ENCODE measurements at places on chromosomes 4 and X. TPM values are rescaled to one million over a fixed set of nuclear protein-coding genes. Genes with fewer than 3 reads are reported as not detected.

The HELQ gene
- total RNA-seq, result 51.4 TPM

The AFP gene
- not detected for total RNA-seq

The POF1B gene
- 0.24 TPM for total RNA-seq

The ETDA gene
- not detected for total RNA-seq

The HTN1 gene
- not detected for total RNA-seq

The TEX13C gene
- total RNA-seq, result not detected

The VBP1 gene
- 27.9 TPM for total RNA-seq

The GAGE2A gene
- not detected for total RNA-seq

The CSN1S1 gene
- not detected for total RNA-seq

The UGT2A3 gene
- total RNA-seq, result not detected

The TCEAL3 gene
- total RNA-seq, result 5.8 TPM

The PABPC5 gene
- total RNA-seq, result not detected

The DUSP9 gene
- not detected for total RNA-seq

The PARM1 gene
- total RNA-seq, result not detected

The CT47A7 gene
- not detected for total RNA-seq

The KCNIP4 gene
- total RNA-seq, result not detected

The BEX1 gene
- total RNA-seq, result 0.43 TPM

The SRPK3 gene
- total RNA-seq, result not detected

The PNMA5 gene
- total RNA-seq, result not detected
